NK-92 treated with Interleukin-12 subunit alpha and Interleukin-12 subunit beta, amount 100 ng/mL, for 24 hours (cell line): ENCODE measurements at places on chromosomes 13 and 19.

GRCh38 chr19:50190439-50190891 is 13.0 kb upstream of the MYH14 start:
- no peak for DNase-seq

GRCh38 chr13:40376296-40376849 is 290.1 kb downstream of the FOXO1 start:
- no peak for DNase-seq

DNA sequence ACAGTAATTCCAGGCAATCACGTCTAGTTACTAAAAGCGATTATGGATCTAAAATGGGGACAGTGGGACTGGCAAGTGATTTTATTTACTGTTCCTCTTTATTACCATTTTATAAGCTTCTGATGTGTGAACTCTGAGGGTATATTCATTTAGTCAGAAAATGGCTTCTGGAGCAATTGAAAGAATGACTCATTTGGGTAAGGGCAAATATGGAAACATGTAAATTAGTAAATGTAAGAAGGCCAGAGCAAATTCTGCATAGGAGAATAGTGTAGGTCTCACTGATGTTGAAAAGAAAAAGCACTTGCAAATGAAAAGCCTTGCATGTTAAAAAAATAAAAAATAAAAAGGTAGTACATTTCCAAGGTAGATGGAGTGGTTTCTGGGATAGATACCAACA is 262.2 kb downstream of the KLF5 start:
- no peak for DNase-seq

- no peak for DNase-seq
These were observed 2.1 kb downstream of the CILP2 start for GRCh38 chr19:19540064-19540714.

DNA sequence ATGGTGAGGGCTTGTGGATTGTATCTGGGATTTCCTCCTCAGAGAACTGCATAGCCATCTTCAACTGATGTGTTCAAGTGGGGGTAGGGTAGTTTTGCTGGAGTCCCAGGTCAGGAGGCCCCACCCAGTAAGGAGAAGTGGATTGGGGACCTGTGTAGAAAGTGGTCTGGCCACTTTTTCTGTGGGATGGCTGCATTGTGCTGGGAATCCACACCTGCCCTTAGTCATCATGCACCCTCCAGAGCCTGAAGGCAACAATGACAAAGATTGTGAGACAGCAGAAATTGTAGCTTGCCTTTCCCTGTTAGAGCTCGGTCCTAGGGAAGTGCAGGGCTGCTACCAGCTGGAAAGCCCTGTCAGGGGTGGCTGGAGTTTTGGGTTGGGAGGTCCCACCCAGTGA is 255.4 kb downstream of the NDFIP2 start:
- DNase-seq: no peak

- DNase-seq: no peak
These were observed 1186.6 kb downstream of the DIAPH3 start for GRCh38 chr13:58977085-58977484.

- DNase-seq: no peak
These were observed 108.3 kb downstream of the DOCK9 start for GRCh38 chr13:98869408-98870090.

DNA sequence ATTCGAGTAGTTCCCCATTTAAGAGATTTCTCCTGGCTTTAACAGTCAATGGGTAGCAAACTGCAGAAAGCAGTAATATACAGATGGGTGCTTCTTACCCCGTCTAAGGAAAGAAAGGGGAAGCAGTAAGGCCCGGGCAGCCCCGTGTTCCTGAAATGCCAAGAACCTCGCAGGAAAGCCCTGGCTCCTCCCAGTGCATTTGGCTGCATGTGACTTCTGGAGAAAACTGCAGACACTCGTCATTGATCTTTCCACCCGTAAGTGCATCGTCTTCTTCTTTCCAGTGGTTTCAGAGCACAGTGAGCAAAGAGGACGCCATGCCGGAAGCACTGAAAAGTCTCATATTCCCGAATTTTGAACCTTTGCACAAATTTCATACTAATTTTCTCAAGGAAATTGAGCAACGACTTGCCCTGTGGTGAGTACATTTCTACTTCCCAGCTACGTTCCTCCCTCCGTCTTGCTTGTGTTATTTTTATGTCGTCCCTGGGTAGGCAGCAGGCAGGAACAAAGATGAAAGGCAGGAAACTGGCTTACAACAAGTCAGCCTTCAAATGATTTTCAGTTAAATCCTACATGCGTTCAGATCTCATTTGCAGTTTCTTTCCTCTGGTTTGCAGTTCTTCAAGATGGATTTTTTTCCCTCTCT is 165.2 kb downstream of the STK24 start:
- DNase-seq: no peak

DNA sequence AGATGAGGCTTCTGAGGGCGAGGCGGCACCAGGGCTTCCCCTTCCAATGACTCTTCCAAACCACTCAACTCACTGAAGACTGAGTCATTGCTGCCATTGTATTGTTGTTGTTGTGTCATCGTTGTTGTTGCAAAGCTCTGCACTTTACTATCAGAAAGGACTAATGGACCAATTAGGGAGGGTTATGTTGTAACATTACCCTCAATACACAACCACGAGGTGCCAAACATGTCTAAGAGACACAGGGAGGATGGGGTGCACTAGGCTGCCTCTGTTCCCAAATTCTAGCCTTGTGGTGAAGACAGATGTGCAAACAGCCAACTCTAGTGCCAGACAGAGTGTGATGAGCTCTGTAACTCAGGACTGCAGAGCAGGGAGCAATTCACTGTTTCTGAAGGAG is 1075.2 kb downstream of the UQCRFS1 start:
- DNase-seq: no peak

DNA sequence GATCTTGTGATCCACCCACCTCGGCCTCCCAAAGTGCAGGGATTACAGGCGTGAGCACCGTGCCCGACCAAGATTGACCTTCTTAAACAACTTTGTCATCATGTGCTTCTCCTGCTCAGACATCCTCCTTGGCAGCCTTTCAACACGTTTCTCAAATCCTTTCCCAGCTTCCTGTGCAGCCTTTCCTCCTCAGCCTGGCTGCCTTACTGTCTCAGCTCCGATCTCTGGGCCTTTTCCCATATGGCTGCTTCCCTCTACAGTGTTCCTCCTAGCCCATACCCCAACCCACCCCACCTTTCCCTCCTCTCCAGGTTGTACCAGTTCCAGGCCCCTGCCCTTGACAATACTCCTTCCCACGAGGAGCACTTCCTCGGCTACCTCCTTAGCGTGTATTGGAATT is 7.2 kb downstream of the PHF11 start:
- DNase-seq: no peak

DNA sequence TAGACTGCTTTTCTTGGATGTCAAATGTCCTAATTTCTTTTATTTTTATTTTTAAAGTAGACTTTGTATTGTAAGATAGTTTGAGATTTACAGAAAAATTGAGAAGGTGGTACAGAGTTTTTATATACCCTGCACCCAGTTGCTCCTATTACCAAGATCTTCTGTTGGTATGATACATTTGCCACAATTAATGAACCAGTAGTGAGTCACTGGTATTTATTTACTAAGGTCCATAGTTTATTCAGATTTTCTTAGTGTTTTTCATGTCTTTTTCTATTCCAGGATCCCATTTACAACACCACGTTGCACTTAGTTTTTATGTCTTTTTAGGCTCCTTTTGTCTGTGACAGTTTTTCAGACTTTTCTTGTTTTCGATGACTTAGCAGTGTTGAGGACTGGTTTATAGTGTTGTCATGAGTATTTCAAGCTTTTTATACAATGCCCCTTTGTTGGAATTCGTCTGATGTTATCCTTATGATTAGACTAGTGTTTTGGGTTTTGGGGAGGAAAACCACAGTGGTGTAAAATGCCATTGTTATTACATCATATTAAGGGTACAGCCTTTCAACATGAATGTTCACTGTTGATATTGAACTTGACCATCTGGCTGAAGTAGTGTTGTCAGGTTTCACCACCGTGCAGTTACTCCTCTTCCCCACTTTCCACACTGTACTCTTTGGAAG is 35.9 kb downstream of the COG3 start:
- DNase-seq: no peak

- no peak for DNase-seq
These were observed 1.4 kb downstream of the GPX4 start for GRCh38 chr19:1105008-1105872.

DNA sequence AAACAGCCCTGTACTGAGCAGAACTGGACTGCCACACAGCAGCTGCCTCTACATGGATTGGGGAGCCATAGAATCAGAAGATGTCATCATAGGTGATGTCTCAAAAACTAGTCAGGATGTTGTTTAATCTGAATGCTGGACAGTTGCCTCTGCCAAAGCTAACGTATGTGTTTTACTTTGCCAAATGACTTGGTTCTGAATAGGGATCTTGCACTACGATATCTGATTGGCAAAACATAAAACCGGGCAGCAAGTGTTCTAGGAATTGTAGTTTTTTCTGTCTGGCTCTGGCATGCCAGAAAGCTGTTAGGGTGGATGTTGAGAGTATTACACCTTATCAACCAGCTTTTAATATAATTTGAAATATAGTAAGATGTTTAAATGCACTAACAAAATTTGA is 645.9 kb downstream of the GPC5 start:
- DNase-seq: no peak

DNA sequence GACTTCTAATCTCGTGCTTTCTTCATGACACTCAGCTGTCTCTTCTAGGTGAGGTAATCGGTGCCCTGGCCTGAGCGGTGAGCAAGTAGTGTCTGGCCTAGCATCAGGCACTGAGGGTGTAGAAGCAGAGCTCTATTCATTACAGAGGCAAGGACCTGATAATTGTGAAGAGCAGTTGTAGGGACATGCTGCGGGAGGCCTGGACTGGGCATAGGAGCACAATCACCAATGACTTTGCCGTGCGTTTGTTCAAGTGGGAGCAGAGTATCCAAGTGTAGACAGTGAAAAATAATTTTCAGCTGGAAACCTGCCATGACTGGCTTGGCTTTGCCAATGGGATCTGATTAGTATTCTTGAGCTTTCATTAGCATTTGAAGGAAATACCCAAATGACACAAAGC is 32.1 kb upstream of the DCLK1 start:
- no peak for DNase-seq

DNA sequence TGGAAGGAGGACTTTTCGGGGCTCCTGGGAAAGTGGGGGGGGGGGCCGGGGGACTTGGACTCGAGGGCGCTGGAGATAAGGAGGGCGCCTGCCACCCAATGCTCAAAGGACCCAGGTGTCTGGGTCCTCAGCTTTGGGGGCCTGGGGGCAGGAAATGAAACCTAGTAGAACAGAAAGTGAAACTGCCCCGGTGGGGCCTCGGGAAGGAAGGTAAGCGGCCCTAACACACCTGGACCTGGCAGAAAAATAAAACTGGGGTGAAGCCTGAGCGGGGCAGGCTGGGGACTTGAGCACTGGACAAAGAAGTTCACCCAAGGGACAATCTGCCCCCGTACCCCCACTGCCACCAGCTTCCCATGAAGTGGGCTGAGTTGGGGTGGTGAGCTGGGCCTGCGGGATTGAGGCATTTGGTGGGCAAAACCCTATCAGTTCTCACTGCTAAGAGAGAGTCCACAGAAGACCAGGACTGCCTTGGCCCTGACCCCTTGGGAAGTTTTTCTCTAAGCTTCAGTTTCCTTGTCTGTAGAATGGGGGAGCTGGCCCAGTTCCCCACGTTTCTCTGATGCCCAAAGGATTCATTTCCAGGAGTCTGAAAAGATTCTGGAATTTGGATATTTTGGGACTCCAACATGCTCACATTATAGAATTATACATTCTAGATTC is 2.3 kb downstream of the PRKD2 start:
- peak; percentile 79 for DNase-seq

DNA sequence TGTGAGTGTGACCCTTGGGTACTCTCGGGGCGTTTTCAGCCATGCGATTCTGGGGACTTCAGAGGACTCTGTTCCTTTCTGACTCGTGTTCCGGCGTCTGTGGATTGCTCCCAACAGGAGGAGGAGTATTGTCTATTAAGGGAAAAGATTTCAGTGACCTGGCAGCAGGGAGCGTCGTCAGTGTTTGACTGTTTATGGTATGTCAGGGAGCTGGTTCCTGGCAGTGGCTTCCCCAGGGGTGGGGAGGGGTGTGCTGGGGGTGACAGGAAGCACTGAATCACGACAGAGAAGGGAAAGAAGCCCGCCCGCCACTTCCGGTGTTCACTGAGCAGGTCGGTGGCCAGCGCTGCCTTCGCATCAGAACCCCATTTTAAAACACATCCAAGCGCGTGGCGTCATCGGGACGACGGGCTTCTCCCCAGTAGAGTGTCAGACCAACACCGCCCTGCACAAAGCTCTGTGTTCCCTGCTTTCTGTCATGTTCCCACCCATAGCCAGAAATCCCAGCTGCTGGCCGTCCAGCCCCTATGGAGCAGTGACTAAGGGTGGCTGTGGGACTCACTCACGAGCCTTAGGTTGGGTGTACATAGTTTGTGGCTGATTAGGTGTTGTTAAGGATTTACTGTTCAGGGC is 33.8 kb downstream of the COL4A2 start:
- DNase-seq: no peak

DNA sequence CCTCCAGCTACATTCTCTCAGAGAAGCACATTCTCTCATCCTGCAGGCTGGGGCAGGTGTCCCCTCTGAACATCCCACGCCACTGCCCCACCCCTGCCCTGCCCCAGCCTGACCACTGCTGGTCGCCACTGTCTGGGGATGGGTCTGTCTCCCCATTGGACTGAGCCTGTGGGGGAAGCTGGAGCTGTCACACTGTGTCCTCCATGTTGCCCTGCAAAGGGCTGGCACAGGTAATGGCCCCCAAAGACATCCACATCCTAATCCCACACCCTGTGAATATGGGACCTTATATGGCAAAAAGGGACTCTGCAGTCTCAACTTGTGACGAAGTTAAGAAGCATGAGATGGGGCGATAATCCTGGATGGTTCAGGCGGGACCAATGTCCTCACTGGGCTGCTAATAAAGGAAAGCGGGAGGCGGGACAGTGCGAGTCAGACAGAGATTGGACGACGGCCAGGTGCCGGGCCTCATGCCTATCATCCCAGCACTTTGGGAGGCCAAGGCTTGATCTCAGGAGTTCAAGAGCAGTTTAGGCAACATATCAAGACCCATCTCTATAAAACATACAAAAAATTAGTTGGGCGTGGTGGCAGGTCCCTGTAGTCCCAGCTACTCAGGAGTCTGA is 9.1 kb downstream of the AP2S1 start:
- no peak for DNase-seq

GRCh38 chr13:111095911-111096501 is 19.1 kb upstream of the ARHGEF7 start:
- DNase-seq: no peak

DNA sequence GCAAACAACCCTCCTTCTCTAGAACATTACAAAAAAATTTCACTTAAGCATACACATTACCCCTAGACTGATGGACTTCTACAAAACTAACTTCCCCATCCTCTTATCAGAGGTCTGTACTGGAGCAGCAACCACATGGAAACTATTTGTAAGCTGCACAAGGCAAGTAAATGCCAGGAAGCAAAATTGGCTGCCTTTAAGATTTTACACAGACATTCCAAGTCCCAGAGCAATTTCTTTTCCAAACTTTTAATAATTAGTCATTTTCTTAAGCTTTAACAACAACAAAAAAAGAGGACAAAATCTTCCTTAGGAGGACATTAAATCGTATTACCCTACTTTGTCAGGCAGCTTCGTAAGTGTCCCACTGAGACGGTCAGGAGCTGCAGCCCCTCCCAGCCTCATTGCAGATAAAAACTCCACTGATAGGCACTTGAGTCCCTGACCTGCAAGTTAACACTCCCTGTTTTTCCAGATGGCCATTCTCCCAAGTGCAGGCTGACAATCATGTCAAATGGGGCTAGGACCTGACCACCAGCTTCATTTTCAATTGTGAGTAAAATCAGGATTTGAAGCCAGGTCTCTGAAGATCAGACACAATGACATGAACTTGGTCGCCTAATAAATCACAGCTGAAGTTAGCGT is 680.1 kb downstream of the DIAPH3 start:
- DNase-seq: no peak
